ENCODE measurements at places on chromosomes 1 and 21.

- DNase-seq: no peak
Observed at GRCh38 chr1:219432191-219432606, 180.7 kb downstream of the ZC3H11B start.

DNA sequence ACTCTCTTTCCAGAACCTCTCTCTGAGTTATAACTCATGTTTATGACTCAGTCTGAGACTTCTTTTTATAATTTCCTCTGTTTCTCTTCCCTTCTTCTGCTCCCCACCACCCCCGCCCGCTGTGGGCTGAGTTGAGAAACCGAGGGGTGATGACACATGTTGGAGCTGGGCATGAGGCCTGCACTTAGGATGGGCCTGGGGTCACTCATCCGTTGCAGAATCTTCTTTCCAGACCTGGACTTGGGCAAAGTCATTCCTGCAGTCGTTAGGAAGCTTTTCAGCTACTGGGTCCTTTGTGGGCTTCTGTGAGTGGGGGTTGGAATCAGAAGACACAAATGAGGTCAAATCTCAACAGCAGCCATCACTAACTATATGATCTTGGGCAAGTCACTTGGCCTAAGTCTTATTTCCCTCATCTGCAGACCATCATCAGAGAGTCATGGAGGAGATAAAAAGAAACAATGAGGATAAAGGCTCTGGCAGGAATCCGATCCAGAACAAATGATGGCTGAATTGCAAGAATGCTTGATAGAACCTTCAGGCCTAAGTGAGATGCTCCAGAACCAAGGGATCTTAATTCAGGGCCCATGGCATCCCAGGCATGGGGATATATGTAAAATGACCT is 53.4 kb downstream of the RPS6KA1 start:
- peak; percentile 86 for DNase-seq

DNA sequence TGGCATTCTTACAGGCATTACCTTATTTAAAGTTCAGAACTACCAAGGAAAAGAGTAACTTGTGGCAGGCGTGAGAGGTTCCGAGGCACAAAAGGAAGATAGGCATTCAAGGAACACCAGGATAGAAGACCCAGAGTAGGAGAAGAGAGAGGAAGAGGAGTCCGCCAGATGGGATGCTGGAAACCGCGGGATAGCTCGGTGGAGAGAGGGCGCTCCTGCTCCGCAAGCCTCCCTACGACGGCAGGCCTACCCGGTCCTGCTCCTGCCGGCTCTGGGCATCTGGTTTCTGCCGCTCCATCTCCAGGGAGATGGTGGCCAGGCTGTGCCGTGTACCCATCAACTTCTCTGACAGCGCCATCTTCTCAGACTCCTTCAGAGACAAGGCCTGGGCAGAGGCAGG is 5.4 kb upstream of the NBPF1 start:
- no peak for DNase-seq

- no peak for DNase-seq
Observed at GRCh38 chr1:83928396-83928795, 70.5 kb downstream of the TTLL7 start.

DNA sequence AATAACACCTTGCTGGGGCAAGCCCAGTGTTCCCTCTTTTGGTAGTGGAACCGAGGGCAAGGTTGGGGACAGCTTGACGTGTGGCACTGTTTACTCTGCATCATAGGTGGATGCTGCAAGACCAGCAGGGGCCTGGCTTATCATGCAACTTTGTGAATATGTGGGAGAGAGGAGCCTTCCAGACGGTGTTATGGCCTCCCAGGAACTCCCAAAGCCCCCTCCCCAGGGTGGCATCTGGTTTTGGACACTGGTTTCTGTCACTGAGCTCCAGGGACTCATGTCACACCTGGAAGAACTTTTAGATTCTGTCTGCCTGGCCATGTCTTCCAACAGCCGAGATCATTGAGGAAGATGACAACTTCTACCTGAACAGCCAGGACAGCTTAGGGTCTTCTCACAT is 1.4 kb upstream of the TLR5 start:
- no peak for DNase-seq

DNA sequence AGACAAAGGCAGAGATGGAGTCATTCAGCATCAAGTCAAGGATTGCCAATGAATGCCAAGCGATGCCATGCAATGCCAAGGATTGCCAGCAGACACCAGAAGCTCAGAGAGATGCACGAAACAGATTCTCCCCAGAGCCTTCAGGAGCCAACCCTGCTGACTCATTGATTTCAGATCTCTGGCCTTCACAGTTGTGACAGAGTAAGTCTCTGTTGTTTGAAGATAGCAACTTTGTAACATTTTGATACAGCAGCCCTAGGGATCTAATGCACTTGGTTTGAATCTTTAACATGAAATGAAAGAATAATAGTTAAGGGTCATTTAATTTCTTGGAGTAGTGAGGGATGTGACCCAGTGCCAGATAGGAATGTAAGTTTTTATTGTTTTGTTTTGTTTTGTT is 287.4 kb upstream of the RUNX1 start:
- no peak for DNase-seq

- DNase-seq: no peak
Observed at GRCh38 chr1:210228158-210228557, 4.4 kb upstream of the SERTAD4 start.

DNA sequence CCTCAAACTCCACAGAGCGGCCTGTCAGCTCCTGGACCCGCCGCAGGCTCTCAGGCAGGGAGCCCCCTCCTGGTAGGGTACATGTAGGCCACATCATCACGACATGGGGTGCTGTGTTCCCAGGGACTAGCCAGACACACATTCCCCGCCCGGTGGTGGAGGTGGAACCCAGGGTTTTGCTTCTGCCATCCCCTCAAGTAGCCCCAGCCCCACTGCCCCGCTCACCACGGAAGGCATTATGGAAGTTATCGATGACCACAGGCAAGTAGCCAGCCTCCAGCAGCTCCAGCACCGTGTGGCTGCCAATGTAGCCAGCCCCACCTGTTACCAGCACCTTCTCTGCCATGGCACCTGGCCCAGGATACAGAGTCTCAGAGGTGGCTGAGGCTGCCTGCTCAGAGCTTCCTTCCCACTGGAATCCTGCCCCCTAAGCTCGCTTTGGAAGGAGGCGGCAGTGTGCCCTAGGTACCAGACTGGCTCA is 1.9 kb downstream of the GALE start:
- no peak for DNase-seq

DNA sequence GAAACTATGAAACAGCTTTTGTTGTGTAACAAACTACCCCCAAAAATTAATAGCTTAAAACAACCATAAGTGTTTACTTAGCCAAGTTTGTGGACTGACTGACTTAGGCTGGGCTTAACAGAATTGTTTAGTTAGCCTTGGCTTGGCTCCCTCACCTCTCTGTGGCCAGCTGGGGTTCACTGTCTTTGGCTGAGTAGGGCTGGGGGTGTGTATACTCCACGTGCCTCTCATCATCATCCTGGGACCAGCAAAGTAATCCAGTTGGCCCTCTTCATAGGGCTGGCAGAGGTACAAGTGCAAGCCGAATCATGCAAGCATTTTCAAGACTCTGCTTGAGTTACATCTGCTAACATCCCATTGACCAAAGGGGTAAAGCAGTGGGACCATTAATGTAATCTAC is 252.3 kb downstream of the BRINP2 start:
- DNase-seq: no peak

- DNase-seq: no peak
Observed at GRCh38 chr1:80375662-80376061, 1369.1 kb upstream of the ADGRL4 start.

- no peak for DNase-seq
Observed at GRCh38 chr1:97791251-97791650, 129.6 kb downstream of the DPYD start.

- no peak for DNase-seq
Observed at GRCh38 chr1:29342351-29342750, 106.0 kb downstream of the PTPRU start.

- DNase-seq: no peak
Observed at GRCh38 chr1:37999430-38000232, 5.7 kb downstream of the FHL3 start.

- no peak for DNase-seq
Observed at GRCh38 chr1:165454091-165454610, 9.2 kb upstream of the RXRG start.

DNA sequence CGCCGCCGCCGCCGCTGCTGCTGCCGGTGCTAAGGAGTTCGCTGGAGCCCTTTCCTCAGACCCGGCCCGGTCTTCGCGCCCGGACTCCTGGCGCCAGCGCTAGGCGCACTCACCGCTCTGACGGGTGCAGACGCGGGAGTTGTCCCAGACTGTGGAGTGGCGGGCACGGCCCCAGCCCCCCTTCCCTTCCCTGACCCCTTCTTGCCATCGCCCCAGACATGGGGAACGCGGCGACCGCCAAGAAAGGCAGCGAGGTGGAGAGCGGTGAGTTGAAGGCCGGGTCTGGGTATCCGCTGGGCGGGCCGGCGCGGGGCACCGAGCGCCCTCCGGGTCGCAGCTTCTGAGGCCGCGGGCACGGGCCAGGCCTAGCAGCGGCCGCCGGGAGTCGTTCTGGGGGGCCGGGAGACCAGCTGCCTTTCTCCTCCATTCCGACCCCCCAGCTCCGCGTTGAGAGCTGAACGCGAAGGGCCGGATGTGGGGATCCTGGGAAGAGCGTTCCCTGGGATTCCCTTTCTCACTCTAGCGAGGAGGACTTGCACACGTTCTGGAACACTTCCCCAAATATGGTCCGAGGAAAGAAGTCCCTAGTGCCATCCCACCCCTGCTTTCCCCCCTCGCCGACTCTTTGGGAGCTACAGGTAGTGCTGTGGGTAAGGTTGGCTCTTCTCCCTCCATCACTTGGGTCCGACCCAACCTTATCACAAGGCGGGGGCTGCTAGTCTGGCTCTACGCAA is 65.8 kb upstream of the PRKACB start:
- DNase-seq: no peak

DNA sequence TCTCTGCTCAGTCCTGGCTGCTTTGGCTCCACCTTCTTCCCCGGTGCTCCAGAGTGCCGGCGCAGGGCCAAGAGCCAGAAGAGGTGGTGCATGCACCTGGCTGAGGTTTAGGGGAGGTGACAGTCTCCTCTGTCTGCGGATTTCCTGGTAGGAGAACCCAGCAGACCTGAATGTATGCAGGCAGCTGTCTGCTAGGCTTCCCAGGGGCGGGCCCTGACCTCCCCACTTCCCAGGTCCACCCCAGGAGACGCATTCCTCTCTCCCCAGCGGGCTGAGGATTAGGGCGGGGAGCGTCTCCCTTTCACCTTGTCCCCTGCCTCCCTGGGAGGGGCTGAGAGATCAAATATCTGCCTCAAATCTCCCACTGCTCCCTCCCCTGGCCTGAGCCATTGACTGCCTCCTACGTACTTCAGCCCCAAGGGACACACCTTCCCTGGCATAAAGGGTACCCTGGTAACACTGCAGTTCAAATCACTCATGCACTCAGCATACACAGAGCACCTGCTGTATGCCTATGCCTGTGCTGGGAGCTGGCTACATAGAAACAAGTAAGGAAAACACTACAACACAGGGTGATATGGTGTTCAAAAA is 27.5 kb downstream of the DMBX1 start:
- DNase-seq: no peak

GRCh38 chr1:55611123-55611522 is 396.0 kb upstream of the USP24 start:
- no peak for DNase-seq

DNA sequence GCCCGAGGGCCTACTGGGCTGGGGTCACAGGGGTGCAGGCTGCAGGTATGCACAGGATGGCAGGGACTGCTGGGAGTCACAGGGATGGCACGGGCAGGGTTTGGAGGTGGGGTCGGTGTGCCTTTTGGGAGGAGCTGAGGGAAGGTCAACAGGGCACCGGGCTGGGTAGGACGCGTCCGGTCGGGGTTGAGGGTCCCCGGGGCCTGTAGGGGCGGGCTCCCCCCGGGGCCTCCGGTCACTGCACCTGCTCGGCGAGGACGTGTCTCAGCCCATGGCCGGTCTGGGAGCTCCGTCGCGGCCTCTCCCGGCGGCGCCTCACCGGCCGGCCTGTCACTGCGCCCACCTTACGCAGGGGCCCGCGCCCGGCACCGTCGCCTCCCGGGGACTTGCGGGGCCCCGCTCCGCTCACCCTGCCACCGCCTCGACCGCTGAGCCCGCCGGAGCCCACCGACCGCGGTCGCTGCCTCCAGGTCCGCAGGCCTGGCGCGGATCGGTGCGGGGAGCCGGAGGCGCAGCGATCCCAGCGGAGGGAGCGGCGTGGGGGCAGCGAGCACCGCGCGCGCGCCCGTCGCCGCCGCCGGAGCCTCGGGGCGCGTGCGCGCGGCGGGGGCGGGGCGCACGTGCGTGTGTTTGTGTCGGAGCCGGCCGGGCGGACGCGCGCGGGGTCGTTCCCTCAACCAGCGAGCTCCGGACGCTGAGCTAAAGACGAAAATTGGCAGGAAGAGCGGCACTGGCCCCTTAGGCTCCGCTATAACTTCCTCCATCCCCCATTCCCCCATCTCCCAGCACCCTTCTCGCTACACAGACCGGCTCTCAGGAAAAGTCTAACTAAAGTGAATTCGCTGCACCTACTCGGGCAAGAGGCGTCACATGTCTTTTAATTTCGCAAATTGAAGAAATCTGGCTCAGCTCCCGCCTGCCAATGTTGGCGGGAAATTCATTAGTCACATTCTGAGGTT is at the start of gene AMIGO1:
Gene AMIGO1, minus strand, starts transcription at position 552 of the 959 bp plus-strand sequence. CDS start 815 bp downstream, outside the sequence.
- peak; percentile 40 for DNase-seq

GRCh38 chr1:204447190-204447589 is 35.6 kb upstream of the PPP1R15B start:
- no peak for DNase-seq

All from stimulated activated CD4-positive, alpha-beta T cell treated with anti-CD3 and anti-CD28 coated beads, Interleukin-15, amount 100 ng/mL, for 48 hours (primary cell).